Fibroblast of the conjunctiva (primary cell): ENCODE measurements at places on chromosomes 7 and 10.

GRCh38 chr7:4006687-4007086, 675.4 kb upstream of the FOXK1 start:
- no peak for DNase-seq

GRCh38 chr7:5795752-5796475, 14.5 kb upstream of the RNF216 start:
- no peak for DNase-seq

- DNase-seq: no peak
Measured at GRCh38 chr7:5463031-5463430, 39.4 kb upstream of the TNRC18 start.

- DNase-seq: no peak
Measured at GRCh38 chr10:19169684-19170083, 121.1 kb downstream of the MALRD1 start.

GRCh38 chr10:105843786-105844185, 1202.7 kb downstream of the SORCS3 start:
- no peak for DNase-seq
